AG10803 (cell line): ENCODE measurements at places on chromosomes 5 and 9.

DNA sequence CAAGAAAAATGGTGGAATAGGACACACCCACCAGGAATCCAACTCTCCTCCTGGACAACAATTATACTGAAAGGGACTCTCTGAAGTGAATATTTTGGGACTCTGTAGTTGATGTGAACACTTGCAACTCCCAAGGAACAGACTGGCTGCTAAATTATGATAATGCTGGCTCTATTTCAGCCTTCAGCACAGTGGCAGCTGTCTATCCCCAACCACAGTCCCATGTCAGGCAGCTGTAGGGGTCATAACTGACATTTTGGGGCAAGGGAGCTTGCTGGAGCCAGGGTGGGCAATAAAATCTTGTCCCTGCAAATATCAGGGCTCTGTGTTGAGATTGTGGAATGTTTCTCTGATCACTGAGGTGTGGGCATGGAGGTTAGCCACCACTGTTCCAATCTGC is 14.2 kb downstream of the SPATA31E1 start:
- no peak for DNase-seq

- DNase-seq = no peak
Observed at GRCh38 chr5:53029608-53030007, 40.5 kb downstream of the ITGA2 start.

DNA sequence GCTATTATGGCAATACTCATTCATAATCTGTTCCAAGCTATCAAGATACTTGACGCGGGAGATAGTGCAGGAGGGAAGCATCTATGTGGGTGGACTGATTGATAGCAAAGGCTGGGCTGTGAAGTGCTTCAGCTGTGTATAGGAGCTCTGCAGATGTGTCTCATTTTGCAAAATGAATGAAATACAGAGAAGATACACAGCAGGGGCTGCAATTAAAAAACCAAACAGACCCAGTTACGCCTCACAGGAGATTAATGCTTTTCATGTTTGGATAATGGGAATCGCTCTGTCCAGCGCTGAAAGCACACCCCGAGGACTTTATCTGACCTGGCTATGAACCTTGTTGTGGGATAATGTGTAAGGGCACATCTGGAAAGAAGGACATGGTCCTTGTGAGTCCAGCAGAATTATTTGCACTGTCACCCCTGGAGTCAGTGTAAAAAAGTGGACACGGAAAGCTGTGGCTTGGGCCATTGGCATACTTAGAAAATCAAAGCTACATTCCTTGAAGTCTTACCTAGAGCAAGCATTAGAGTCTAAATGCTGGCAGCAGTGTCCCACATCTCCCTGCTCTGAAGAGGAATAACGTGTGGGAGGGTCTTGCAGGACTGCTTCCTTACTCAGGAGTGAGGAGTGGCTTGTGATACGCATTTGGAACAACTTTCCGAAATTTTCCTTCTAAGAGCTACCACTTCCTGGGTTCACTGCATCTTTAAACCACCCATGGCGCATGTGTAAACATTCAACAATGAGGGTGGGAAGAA is 2.6 kb downstream of the SH3RF2 start:
- DNase-seq = no peak

GRCh38 chr5:140633021-140633471 is at the start of gene CD14:
Gene CD14 (minus strand): TSS chr5:140633175. CDS start chr5:140633071, 104 bp downstream.
- DNase-seq = peak; percentile 39

GRCh38 chr5:172870715-172871461 is 36.8 kb downstream of the ERGIC1 start:
- no peak for DNase-seq

- DNase-seq = no peak
Observed at GRCh38 chr9:27538647-27539046, 9.0 kb upstream of the MOB3B start.

GRCh38 chr9:70012569-70012968 is 31.1 kb upstream of the MAMDC2 start:
- no peak for DNase-seq

DNA sequence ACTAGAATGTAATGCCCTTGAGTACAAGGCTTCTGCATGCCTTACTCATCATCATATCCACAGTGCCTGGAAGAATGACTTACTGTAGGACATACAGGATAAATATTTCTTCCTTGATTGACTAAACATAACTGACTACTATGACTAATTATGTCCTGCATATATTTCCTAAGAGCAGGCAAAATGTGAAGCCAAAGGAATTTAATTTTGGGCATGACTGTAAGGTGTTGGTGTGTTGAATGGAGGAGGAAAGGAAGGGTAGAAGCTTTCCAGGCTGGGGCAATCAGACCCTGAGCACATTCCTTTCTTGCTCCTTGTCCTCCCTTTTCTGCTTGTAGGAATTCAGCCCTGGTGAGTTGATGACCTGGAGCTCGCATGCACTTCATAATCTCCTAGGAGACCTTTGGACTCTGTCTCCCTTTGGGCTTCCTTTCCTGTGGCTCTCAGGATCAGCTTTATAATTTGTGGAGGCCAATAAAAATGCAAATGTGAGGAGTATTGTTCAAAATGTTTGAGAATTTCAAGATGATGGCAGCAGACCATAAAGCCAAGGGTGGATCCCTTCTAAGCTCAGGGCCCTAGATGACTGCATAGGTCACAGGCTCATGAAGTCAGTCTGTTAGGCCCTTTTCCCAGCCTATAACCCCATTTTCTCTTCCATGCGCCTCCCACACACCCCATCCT is 174.0 kb downstream of the HMHB1 start:
- DNase-seq = peak; percentile 92

DNA sequence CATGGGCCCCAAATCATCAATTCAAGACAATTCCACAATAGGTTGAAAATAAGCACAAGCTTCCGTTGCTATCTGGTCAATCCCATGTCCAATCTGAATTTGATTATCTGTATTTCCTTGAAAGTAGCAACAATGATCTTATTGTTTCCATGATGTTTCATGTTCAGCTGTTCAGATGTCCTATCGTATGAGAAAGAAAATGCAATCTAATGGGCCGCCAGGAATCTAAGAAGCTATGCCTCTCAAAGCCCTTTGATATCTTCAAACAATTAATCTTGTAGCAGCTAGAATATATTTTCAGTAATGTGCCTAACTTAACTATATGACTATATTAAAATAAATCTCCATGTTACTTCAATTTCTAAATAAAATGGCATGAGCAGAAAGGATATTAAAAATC is 32.1 kb upstream of the ALDOB start:
- DNase-seq = no peak

- no peak for DNase-seq
Observed at GRCh38 chr5:38650540-38650939, 94.1 kb upstream of the LIFR start.

- no peak for DNase-seq
Observed at GRCh38 chr5:135719428-135720063, 114.9 kb upstream of the SLC25A48 start.

GRCh38 chr5:52725065-52725746 is 62.5 kb upstream of the ITGA1 start:
- DNase-seq = peak; percentile 18

- DNase-seq = no peak
Observed at GRCh38 chr9:26753971-26754370, 138.6 kb downstream of the CAAP1 start.

GRCh38 chr9:98222885-98223691 is 30.7 kb upstream of the CORO2A start:
- DNase-seq = peak; percentile 100

GRCh38 chr9:9730174-9730573 is 882.6 kb downstream of the PTPRD start:
- no peak for DNase-seq

DNA sequence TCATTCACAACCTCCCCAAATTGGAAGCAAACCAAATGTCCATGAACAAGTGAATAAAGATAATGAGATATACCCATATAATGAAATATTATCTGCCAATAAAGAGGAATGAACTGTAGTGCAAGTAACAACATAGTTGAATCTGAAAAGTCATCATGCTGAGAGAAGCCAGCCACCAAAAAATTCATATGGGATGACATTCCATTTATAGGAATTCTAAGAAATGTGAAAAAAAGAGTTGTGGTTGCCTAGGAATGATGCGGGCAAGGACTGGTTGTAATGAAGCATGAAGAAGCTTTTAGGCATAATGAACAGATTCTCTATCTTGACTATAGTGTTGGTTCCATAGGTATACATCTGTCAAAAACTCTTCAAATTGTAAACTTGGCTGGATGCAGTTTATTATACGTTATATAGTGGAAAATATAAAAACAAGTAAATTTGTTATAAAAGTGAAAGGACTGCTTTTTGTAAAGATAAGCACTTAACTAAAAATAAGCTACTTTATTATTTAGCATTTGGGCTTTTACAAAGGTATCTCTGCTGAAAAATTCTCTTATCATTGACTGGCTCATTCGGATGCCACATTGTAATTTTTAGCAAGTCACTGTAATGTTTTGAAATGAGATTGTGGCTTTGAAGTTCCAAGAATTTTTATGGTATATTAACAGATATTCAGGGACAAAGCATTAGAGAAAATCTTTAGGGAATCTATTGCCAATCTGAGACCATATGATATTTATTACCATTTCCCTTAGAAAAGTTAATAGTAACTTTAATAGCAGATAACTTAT is 21.2 kb upstream of the TTC23L start:
- DNase-seq = peak; percentile 84

GRCh38 chr5:8934455-8934854 is 611.4 kb downstream of the SEMA5A start:
- no peak for DNase-seq

- no peak for DNase-seq
Observed at GRCh38 chr5:179986328-179986727, 78.6 kb upstream of the TBC1D9B start.

GRCh38 chr9:110125207-110125751 is 82.7 kb downstream of the C9orf152 start:
- peak; percentile 91 for DNase-seq

DNA sequence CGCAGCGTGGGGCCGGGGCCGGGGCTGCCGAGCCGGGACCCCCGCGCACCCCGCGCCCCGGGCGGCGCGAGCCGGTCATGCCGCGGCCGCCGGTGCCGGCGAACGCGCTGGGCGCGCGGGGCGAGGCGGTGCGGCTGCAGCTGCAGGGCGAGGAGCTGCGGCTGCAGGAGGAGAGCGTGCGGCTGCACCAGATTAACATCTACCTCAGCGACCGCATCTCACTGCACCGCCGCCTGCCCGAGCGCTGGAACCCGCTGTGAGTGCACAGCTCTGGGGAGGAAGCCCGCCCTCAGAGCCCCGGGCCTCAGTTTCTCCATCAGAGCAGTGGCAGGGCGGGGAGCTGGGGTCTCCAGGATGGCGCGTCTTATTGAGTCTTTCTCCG is 335 bp downstream of the GALNT12 start:
- DNase-seq = no peak

DNA sequence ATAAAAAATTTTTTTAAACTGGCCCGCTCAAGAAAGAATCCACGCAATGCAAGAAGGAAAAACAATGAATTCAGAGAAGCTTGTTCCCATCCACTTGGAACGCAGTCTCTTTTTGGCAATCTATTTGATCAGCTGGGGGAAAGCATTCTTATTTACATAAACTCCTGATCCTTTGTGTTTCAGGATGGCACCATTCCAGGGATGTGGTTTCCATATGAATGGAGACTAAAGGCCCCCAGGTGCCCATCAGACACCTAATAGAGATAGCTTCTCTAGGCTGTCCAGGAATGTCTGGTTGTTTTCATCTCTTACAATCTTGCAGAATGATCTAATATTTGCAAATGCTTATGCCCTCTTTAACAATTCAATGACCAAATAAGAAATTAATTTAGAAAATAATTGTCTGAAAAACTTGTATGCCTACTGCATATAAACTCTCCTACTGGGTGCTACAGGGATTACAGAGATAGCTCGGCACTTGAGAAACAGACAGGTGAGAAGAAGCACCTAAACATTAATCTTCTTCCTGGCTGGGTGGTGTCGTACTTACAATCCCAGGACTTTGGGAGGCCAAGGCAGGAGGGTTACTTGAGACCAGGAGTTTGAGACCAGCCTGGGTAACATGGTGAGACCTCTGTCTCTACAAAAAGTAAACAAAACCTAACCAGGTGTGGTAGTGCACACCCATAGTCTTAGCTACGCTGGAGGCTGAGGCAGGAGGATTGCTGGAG is 3.0 kb upstream of the RASGRF2 start:
- DNase-seq = no peak

DNA sequence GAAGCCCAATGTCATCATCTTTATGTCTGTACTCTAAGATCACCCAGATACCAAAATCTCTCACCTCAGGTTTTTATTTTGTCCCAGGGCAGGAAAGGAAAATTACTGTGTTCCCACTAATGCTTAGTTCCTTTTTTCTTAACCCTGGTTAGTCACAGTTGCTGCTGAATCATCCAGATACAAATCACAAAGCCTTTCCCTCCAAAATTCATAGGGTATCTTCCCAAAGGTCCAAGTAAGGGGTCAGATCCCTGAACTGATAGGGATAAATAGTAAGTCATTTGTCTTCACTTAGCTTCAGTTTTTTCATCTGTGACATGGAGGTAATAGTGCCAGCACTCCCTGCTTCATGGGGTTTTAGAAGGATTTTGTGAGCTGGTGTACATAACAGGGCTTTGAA is 2.2 kb downstream of the PLCXD3 start:
- DNase-seq = no peak

DNA sequence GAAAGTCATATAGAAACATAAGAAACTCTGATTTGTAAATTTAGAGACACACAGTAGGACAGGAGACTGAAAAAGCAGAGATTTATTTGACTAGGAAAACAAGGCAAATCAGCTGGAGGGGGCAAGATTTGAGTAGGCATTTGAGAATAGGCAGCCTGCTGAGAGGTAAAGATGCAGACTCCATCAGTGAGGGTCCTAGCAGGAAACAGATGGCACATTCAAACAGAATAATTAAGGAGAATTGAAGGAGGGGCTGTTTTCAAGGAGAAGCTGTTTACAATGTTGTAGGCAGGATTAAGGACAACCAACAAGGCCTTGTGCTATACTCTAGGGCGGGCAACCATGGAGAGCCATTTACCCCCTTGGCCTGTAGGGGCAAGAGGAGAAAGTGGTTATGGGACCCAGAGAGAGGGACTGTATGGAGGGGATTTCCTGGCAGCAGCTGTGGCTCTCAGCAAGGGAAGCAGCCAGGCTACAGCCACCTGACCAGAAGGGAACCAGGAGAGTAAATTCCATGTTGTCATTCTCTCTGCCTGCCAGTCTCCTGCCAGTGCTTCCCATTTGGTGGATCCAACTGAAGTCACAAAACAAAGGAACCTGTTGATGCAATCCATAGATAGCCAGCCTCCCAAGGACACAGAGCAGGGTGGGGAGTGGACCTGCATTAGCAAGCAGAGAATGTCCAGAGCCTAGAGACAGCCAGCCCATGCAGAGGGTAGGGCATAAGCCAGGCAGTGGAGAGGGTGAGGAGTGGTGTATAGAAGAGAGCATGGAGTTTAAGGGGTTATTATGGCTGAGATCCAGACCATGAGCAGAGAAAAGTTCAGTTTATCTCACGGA is 38.2 kb downstream of the PAPPA start:
- no peak for DNase-seq

- peak; percentile 26 for DNase-seq
Observed at GRCh38 chr5:62134811-62135210, 171.2 kb upstream of the KIF2A start.

DNA sequence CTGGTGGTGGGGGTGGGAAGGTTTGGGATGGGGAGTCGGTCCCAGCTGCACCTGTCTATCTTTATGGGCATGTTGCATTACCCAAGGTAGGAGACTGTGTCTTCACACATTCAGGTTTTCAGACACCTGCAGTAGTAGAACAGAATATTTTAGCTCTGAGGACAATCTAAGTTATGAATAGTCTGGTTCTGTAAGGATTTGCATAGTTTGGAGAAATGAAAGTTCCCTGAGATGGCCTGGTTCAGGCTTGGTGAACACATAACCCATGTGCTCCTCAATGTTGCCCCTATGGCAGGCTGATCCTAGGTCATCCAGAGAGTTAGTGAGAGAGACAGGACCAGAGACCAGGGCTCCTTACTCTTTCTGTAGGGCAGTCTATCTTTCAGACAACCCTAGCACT is 20.7 kb downstream of the TNFSF8 start:
- DNase-seq = no peak
